Sigmoid colon (tissue), 7 donors: ENCODE measurements at places on chromosomes 6 and 20. TPM values are rescaled to one million over a fixed set of nuclear protein-coding genes. Genes with fewer than 3 reads are reported as not detected.
A peak's percentile ranks its signal among the peaks of the same experiment; 100 is the strongest.

MOXD1 gene
- total RNA-seq, result 12.8 TPM

KIFC1 gene
- total RNA-seq, result 0.49 TPM

NKX2-2 gene
- total RNA-seq, result not detected

GRCh38 chr6:170289951-170290295, 955 bp downstream of the DLL1 start:
- peak; percentile 67 for DNase-seq

- DNase-seq, result no peak
Measured at GRCh38 chr6:29892696-29893095, 49.6 kb upstream of the HLA-A start.
